HuH-7.5 (cell line): ENCODE measurements at places on chromosomes 5 and 9.
A peak's percentile ranks its signal among the peaks of the same experiment; 100 is the strongest.

DNA sequence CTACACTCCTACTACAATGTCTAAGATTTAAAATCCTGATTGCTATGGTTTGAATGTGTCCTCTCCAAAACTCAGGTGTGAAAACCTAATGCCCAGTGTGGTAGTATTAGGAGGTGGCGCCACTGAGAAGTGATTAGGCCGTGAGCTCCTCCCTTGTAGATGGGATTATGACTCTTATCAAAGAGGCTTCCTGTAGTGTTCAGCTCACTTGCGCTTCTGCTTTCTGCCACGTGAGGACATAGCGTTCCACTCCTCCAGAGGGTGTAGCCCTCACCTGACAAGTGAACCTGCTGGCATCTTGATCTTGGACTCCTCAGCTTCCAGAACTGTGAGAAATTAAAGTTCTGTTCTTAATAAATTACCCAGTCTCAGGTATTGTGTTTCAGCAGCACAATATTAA is 33.0 kb upstream of the WHRN start:
- DNase-seq = no peak

DNA sequence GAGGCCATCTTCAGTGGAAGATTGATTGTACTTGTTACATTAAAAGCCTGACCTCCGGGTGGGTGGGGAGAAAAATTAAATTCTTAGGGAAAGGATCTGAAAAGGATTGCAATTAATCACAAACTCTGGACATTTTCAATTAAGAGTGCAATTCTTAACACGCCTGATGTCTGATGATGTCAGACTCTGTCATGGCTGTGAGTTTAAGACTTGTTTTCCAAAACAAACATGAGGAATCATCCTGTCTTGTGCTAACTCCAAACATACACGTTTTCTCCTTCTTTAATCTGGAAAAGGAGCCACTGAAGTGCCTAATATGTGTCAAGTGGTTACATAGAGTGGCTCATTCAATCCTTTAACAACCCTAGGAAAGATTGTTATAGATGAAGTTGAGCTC is 60.4 kb upstream of the SMIM23 start:
- DNase-seq = no peak

- DNase-seq = no peak
These were observed 40.8 kb downstream of the GRAMD2B start for GRCh38 chr5:126464016-126464415.

- no peak for DNase-seq
These were observed 208.1 kb downstream of the GNA14 start for GRCh38 chr9:77440057-77440456.

GRCh38 chr5:88290801-88291200 is 22.2 kb upstream of the TMEM161B start:
- DNase-seq = no peak

GRCh38 chr9:109886617-109887016 is 106.6 kb downstream of the PALM2AKAP2 start:
- DNase-seq = no peak

DNA sequence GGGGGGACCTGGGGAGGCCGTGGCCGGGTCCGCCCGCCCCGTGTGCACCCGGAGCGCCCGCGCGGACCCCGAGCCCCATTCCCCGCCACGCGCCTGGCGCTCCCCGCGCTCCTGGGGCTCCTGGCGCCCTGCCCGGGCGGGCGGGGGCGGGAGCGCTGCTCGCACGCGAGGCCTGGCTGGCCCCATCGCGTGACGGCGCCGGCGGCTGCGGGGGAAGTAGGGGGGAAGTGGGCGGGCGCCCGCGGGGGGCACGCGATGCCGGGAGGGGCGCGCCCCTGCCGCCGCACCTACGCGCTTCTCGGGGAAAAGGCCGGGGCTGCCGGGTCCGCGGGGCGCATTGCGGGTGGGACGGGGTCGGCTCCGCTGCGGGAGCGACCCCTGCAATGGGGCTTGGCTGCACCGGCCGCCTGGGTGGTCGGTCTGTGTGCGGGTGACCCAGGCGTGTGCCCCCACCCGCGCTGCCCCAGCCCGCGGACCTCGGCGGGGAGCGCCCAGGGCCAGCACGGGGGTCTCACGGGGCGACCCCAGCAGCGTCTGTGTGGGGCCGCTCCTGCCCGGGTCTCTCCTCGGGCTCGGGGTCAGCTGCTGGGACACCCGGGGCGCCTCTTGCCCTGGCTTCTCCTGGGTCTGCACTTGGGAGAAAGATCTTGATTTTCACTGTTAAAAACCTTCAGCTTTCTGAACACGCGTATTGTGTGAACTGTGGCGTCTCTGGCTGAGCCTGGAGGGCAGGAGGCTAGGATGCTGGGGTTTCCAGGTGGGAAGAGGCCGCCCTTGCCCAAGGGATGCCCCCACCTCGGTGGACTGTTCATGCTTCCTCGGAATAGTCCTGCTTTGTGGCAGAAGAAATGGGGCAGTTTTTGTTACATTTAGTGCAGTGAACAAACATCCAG is 52.4 kb downstream of the AHRR start:
- no peak for DNase-seq

- no peak for DNase-seq
These were observed 686.1 kb upstream of the CHD1 start for GRCh38 chr5:99614888-99615287.

GRCh38 chr5:33282696-33283095 is 158.1 kb upstream of the TARS1 start:
- no peak for DNase-seq

DNA sequence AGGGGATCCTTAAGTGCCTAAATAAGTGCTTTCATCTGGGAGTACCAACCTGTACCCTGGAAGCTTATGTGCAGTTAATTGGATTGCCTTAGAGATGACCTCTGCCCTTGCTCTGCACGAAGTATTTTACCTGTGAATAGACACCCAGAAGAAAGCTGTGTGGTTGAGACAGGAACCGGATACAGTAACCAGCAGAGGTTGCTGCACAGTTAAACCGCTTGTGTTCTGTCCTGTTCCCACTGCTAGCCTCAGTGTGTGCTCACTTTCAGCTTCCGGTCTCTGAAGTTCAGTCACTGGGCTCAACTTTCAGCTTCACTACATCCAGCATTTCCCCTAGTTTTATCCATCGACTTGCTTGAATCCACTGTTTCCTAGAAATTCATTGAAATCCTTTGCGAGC is 185.3 kb downstream of the FAM170A start:
- no peak for DNase-seq

DNA sequence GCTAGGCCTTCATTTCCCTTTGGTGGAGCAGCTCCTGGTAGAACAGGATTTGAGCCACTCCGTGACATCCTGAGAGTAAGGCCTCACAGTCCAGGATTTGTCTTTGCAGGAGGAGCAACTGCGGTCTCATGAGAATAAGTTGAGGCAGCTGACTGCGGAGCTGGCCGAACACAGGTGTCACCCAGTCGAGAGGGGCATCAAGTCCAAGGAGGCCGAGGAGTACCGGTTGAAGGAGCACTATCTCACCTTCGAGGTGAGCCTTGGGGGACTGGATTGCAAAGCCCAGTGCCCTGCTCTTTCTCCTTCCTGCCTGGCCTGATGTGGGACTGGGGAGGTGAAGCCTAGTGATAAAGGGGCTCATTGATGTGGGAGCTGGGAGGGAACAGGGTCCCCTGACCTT is 44.3 kb downstream of the PSD2 start:
- DNase-seq = no peak

- DNase-seq = no peak
These were observed 35.4 kb upstream of the IL17B start for GRCh38 chr5:149414405-149415065.

DNA sequence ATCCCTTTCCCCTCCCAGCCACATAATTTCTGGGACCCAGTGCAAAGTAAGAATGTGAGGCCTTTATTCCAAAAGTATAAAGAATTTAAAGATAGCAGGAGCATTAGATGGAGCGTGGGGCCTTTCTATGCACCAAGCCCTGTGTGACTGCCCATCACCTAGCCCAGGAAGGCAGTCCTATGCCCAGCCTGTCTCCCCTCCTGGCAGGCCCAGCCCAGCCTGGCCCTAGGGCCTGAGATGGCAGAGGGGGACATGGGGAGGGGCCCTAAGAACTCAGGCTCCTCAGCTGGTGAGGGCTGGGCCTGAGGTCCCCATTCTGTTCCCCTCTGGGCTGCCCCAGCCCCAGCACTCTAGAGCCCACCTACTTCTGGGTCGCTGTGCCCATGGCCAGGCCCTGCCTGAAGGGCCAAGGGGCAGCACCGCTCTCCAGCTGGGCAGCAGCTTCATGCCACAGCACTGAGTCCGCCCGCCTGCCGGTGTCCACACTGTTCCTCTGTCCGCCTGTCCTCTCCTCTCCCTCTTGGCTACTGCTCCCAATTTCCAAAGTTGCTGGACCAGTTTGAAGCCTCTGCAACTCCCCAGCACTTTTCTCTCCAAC is 995 bp upstream of the SLC23A1 start:
- DNase-seq = peak; percentile 4

DNA sequence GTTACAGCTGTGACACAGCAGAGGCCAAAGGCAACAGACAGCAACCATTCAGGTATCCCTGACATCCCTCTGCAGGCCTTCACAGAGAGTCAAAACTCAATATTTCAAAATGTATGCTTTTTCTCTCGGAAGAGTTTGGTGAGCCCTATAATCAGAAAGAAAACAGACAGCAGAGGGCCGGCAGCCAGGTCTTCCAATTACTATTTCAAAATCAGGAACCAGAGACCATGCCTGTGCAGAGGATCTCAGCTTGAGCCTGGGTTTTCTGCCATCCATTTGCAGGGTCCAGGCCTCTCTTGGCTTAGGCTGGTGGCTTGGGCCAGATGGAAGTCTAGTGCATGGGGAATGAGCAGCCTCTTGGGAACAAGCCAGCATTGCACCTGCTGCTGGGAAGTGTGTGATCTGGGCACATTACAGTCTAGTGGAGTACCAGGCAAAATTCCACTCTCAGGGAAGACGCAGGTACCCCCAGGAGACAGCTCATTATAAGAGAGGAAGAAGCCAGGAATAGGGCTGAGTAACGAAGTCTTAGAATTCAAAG is 231.3 kb downstream of the ENC1 start:
- no peak for DNase-seq

DNA sequence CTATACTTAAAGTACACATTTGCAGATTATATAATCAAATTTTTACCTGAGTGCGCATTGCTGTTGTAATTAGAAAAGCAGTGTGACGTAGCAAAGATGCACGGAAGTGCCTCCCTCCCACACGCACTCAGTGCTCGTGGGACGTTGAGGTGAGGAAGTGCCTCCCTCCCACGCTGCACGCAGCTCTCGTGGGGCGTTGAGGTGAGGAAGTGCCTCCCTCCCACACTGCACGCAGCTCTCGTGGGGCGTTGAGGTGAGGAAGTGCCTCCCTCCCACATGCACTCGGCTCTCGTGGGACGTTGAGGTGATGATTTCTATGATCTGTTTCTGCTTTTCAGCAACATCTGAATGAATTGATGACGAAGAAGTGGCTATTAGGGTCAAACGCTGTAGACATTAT is 21.0 kb downstream of the EXOC3 start:
- DNase-seq = no peak

GRCh38 chr9:125189011-125189360 is 617 bp downstream of the PPP6C start:
- DNase-seq = no peak

GRCh38 chr5:53578854-53579253 is 18.4 kb downstream of the NDUFS4 start:
- no peak for DNase-seq

DNA sequence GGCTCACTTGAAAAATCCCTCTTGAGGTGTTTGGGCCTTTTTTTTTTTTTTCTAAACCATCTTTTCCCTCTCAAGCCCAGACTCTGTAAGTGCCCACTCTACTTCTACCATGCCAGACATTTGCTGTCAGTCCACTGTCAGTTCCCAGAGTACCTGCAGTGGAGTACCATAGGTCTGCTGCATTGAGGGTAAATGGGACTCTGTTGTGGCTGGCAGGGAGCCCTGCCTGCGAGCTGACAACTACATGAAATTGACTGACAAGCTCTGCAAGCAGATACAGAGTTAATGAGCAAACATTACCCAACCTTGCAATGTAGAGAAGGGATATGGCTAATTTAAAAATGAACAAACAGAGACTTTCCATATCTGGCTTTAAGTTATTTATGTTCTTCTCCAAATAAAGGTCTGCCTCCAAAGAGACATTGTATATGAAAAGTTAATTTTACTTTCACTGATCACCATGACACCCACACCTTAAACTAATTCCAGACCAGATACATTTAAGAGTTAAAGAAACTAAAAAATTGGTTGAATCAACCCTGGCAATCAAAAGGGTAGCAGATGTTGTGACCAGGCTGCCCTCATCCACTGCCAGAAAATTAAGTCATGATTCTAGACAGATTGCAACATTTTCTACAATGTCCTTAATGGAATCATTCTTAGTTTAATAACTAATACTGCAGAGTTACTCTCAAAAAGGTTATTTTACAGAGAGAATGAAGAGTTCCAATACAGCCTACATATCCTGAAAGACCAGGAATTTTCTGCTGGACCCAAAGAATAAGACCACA is 100.4 kb upstream of the PAM start:
- DNase-seq = no peak

DNA sequence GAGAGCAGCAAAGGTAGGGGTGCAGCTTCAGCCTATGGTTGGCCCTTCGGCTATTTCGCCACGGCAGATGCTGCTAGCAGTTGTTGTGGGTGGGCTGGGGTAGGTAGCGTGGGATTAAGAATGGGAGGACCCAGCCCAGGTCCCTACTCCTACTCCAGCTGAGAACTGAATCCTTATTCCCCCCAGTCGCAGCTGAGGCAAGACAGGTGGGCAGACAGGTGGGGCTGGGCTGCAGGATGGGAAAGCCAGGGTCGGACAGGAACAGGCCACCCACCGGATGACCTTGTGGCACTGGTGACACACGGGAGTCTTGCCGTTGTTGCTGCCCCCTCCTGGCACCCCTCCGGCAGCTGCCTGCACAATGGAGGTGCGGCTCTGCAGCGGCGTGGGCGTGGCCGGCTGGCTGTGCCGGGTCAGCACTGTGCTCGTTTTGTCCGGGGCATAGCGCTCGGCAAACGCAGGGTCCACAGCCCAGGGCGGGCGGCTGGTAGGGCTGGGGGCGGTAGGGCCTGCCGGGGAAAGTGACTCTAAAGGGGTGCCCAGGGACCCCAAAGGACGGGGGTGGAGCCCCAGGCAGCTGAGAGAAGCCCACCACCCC is 8.2 kb downstream of the PDLIM7 start:
- no peak for DNase-seq

DNA sequence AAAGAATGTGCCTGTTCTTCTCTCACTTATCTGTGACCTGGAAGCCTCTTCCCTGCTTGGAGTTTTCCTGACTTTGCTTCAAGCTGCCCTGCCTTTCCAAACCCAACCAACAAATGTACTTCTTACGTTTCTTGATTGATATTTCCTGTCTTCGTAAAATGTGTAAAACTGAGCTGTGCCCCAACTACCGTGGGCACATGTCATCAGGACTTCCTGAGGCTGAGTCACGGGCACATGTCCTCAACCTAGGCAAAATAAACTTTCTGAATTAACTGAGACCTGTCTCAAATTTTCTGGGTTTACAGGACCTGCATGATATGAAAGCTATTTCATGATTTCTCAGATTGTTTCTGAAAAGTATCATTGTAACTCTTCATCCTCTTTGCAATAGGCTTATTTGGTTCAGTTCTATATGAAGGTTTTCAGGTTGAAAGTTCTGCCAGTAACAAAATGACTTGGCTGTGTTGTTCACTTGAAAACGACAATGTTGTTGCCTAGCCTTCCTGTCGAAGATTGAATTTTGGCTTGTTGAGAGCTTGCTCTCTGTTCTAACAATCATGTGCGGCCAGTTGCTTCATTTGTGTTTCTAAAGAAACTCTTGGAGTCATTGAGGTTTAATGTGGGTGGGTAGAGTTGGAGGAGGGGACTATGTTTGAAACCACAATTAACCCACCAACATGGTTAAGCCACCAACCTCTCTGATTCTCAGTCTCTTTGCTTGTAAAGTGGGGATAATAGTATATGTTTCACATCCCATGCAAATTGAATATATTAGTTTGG is 145.6 kb downstream of the FBXL7 start:
- DNase-seq = no peak
